ENCODE measurements at places on chromosomes 13 and 19. TPM values are rescaled to one million over a fixed set of nuclear protein-coding genes. Genes with fewer than 3 reads are reported as not detected.

SLC25A23 gene
- total RNA-seq: 143 TPM

- no peak for DNase-seq
Measured at GRCh38 chr13:79668201-79668752, 187.3 kb downstream of the NDFIP2 start.

C19orf33 gene
- 2.0 TPM for total RNA-seq

DNA sequence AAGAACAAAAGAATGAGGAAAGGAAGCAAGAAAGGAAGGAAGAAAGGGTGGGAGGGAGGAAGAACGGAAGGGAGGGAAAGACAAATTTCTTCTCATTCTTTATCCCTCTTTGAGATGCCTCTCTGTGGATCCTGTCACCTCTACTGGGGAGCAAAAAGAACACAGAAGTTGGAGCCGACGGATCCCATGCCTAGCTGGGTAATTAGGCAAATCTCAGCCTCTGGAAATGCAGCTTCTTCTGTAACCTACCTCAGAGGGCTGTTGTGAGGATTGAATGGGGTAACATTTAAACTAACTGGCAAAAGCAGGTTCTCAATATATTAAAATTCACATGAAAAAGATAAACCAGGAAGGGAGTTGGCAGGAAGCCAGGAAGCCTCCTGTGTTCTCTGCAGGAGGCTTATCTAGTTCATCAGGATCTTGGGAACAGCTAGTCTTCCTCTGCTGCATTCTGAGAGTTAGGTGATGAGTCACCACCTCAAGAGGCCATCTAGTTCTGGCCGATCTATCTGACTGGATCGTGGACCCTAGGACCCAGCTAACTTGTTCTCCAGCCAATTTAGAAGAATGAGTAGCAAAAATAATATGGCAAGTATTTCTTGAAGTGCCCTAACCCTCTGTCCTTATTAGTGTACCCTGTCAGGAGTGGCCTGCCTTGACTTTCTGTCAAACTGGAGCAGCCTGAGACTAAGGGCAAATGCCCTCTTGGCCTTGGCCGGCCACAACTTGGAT lies 15.2 kb upstream of the CPB2 start:
- DNase-seq: no peak

- DNase-seq: no peak
Measured at GRCh38 chr19:23909222-23909621, 5.5 kb upstream of the ZNF726 start.

DNA sequence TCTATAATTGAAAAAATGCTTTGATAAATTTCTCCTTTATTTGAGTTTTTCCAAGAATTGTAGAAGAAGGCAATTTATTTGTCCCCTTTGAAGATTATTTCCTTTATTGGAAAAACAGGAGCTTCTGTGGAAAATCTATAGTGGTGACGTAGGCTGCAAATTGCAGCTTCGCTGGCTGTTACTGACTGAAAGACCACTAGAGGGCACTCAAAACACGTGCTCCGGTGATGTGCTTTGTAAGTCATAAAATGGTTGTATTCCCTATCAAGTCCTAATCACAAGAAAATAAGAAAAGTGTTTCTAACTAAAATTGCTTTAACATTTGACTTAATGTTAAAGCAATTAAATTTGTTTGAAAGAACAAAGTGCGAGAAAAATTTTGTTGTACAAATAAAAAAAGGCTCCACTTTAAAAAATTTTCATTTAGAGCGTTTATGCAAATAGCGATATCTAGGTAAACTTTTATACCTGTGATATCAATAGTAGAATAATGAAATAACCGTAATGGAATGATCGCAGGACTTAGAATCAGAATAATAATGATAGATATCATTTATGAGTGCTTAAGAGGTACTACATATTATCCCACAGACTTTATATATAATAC lies 638.2 kb upstream of the SPRY2 start:
- no peak for DNase-seq

PCDH9 gene
- 17.1 TPM for total RNA-seq

DNA sequence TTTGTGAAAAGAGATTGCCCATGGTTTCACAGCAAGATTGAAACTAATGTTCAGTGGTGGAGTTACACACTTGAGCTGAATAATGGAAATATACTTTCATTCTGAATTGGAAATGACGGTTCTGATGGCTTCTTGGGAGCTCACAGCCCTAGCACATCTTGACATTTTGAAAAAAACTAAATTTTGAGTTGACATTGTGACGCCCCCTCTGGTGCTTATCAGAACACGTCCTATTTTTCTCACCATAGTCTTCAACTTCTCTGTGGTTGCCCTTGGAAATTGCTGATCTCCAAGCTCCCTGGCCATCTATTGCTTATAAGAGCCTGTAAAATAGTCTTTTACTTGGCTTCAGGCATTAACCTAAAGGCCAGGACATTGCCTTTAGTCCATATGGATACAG lies 202.1 kb downstream of the OXGR1 start:
- no peak for DNase-seq

DNA sequence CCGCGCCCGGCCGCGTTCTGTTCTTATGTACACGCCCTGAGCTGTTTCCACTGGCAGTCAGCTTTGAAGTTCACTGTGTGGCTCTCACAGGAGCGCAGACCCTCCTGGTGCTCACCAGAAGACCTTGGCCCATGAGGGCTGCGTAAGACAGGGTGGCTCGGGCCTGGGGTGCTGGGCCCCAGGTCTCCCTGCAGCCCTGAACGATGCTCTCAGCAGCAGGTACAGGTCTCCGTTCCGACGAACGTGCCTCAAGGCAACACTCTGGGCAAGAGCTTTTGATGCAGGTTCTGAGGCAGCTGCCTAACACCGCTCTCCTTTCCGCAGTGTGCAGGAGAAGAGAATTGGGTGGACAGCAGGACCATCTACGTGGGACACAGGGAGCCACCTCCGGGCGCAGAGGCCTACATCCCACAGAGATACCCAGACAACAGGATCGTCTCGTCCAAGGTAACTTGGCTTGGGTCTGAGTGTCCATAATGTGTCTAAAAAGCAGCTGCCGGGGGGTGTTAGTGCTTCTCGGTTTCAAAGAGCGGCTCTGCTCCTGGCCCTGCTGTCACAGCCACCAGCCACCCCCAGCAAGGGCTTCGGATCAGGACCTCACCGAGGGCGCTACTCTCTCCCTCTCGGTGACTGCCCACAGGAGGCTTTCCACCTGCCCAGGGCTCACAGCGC lies 95.1 kb downstream of the ATP11A start:
- no peak for DNase-seq

DNA sequence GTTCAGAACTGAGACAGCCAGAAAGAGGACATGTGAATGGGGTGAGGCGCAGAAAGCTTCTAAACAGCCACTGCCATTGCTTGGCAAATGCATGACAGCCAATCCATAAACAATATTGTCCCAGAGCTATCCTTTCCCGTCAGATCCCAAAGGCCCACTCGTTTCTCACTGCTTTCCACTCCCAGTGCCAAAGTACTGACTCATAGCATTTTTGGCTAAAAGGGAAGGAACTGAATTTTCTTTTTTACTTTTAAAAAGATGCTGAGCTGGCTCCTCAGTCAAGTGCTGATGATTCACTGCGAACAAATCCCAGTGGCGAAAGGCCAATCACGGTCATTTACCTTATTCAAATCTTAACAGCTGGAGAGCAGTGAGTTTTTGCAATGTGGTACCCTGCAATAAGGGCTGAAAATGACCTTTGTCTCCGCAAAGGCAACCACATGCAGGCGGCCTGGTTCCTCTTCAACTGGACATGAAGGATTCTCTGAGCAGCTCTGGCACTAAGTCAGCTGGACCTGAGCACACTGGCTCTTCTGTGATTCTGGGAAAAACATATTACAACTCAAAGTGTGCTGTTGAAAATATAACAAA lies 151.7 kb downstream of the DCLK1 start:
- no peak for DNase-seq

DNA sequence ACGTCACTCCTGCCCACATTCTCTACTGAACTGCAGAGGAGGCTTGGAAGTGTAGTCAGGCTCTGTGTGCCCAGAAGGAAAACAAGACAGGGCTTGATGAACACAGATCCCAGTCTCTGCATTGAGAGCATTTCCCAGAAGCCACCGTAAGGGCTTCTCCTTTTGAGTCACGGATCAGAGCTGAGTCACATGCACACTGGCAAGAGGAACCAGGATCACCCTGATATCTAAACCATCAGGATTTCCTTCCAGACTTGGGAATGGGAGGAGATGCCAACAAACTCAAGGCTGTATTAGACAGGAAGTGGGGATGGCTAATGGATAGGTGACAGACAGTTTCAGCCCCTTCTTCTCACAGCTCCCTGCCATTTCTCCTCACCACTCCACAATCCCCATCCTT lies 17.7 kb upstream of the FBXO17 start:
- no peak for DNase-seq

ABHD13 gene
- 5.5 TPM for total RNA-seq

DNA sequence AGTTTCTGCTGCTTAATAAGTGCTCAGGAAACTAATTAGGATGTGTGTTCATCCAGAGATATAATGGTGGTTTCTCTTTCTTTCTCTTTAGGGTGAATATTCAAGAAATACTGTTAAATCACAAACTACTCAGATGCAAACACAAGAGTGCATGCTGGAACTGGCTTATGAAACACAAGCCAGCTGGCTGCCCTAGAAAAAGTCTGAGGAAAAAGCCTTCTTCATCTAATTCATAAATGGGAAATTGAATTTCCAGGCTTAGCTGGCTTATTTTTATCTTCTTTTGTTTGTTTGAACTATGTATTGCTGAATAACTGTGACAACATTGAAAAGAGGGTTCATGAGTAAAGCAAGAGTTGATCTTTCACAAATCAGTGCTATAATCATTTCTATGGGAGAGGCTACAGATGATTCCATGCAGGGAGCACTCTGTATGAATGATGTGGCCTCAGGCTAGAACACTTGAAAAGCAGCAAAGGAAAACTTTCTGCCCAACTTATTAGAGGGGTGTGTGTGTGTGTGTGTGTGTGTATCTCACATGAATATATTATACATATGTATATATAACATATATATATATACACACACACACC lies 69.8 kb upstream of the SCEL start:
- DNase-seq: no peak

KCNN4 gene
- total RNA-seq: 0.43 TPM

DNA sequence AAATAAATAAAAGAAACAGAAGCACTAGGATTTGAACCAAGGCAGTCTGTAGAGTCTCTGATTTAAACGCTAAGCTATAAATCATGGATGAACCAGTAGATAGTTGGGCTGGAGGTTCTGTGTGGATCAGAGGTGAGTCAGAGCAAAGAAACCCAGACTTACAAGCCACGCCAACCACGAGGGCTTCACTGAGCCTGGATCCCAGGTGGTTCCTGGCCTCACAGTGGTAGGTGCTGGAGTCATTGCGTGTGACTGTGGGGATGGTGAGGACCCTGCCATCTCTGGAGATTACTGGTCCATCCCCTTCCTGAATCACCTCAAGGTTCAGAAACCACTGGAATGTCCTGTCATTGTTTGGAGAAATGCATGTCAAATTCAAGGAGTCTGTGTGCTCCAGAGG lies 19.3 kb upstream of the CEACAM20 start:
- DNase-seq: no peak

KIR3DL2 gene
- not detected for total RNA-seq

DNA sequence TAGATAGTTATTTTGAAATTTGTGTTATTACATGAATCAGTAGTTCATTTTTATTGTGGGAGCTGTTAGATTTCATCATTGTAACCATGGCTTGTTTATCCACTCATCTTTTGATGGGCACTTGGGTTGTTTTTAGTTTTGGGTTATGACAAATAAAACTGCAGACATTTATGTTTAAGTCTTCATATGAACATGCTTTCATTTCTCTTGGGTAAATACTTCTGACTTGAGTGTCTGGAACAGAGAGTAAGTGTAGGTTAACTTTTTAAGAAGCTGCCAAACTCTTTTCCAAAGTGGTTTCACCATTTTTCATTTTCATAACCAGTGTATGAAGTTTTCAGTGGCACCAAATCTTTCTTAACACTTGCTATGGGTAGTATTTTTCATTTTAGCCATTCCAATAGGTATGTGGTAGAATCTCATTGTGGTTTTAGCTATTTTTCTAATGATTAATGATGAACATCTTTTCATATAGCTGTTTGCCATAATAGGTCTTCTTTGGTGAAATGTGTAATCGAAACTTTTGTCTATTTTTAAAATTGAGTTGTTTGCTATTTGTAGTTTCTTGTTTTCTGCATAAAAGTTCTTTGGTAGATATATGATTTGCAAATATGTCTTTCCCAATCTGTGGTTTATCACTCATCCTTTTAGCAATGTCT lies 17.9 kb downstream of the SLAIN1 start:
- DNase-seq: no peak

RCBTB1 gene
- total RNA-seq: 15.9 TPM
